NCI-H187 (cell line): ENCODE measurements at places on chromosomes 3 and 15.

- DNase-seq, result peak; percentile 2
These were observed 8.9 kb downstream of the OR5AC2 start for GRCh38 chr3:98095882-98096281.

- no peak for DNase-seq
These were observed 740 bp upstream of the ZBTB47 start for GRCh38 chr3:42652611-42653302.

- no peak for DNase-seq
These were observed 292.0 kb upstream of the CCDC54 start for GRCh38 chr3:107085261-107085660.

- peak; percentile 81 for DNase-seq
These were observed 26.1 kb downstream of the SEC61A1 start for GRCh38 chr3:128078322-128078721.

DNA sequence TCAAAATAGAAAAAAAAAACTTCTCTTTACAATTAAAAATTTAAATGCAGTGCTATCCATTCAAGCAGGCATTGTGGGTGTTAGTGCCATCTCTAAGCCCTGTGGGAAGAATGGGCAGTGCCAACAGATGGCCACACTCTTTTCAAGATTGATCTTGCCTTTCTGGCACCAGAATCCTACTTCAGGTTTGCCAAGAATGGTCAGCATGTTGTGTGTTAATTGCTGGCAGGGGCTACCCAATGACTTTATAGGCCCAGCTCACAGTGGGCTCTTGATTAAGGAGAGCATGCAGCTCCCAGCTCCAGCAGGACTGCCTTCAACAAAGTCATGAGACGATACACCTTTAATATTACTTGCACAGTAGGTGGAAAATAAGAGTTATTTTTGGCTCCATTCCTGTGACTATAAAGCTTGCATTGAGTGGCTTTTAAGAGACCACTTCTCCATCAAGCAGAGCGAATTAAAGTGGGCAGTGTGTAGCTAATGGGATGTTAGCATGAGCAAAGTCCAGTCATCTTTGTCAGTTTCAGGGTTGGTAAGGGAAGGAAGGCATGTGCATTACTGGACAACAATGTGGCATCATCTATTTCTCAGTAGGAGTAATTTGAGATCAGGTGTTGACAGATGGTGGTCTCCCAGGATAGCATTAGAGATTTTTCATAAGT, 476.8 kb downstream of the C3orf38 start:
- DNase-seq, result no peak

DNA sequence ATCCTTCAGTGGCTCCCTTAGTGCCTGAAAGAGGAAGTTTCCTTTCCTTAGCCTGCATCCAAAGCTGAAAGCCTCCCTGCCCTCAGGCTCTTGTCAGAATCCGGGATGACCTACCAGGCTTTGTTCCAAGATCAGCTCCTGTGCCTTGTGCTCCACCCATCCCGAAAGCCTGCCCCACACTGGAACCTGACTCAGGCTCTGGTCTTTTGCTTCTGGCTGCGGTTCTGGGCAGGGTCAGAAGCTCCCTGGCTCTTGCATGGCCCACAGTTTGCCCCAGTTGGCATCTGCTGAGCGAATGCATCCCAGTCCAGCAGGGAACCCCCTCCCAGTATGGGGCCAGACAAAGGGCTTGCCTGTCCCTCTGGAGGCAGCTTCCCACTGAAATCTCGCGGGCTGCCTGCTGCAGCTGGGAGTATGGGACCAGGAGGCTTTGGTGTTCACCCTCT, 25.9 kb upstream of the KIF23 start:
- no peak for DNase-seq

- DNase-seq, result no peak
These were observed 194.3 kb downstream of the NR2F2 start for GRCh38 chr15:96524676-96525417.

DNA sequence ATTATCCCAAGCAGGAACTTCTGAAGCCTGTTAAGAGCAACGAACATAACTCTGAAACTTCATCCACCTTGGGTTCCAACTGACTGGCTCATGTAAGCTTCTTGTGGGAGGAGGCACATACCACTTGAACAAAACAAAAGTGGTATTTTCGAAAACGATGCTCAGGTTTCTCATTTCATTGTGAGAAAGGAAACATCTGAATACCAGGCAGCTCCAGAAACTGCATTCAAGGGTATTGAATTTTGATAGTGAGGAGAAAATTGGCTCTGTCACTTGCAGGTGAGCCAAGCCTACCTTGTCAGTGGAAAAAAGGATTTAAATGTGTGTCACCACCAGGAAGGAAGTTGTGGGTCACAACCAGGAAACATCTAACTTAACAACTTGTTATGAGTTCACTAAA, 218.1 kb upstream of the SATB1 start:
- no peak for DNase-seq

DNA sequence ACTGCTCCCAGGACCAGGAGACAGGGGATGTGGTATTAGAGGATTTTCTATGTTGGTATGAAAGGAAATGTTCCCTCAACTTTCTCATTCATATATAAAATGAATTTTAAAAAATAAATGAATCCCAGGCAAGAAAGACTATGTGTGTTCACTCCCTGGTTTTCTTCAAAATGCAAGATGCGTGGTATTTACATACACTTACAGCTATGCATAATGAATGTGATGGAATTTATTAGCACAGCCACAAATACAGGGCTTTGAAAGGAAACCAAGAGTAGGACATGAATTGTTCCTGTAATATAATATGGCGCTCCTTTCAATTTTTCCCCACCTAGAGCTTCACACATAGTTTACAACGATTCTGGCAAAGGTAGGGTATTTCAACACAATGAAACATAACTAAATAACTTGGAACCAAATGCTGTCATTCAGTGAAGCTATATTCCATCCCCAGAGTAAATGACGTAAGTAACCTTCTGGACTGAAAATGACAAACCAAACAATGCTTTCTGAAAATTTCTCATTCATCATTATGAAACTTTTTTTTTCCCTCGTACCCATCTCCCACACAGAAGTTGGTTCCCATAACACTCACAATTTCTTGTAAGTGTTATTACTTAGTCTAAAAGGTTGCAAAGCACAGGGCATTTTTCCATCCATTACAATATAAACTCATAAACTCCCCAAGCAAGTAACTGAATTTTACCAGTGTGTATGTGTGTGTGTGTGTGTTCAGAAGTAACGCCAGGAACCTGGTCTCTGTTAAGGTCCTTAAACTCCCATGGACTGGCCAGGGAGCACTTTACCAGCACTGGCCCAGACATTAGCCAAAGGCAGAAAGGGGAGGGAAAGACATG, 41.8 kb downstream of the CBLB start:
- no peak for DNase-seq
